BJ (cell line): ENCODE measurements at places on chromosomes 2 and 18. TPM values are rescaled to one million over a fixed set of nuclear protein-coding genes. Genes with fewer than 3 reads are reported as not detected.

- DNase-seq, result no peak
Observed at GRCh38 chr18:48029296-48029986, 99.0 kb upstream of the SMAD2 start.

DNA sequence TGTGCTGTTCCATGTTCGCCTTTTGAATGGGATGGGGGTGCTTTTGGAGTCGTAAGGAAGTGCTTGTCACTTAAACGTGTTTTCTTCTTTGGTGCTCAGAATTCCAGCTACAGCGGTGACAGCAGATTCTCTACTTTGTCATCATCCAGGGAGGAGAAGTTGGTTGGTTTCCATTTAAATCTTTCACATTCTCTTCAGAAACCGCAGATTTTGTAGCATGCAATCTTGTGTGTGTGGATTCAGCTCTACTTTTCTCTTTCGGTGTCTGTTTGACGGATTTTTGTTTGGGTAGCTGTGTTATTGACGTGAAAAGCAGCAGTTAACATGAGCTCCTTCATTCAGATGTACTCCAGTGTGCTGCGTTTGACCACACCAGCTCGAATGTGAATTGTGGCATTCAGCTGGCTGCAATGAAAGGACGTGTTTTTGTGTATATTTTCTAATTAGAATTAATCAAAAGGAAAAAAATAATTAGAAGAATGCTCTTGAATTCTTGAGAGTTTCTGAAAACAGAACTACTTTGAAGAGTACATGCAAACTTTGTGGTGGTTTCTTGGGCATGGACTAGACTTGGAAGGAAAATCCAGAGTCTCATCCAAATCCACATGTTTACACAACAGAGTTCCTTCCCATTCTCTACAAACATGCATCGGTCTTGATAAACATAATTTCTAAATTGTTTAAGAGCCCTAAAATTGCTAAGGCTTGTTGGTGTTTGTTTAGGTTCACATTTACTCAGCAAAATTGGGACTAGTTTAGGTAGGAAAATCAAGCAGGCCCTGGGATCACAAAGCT, 68.7 kb upstream of the RBM44 start:
- no peak for DNase-seq

DNA sequence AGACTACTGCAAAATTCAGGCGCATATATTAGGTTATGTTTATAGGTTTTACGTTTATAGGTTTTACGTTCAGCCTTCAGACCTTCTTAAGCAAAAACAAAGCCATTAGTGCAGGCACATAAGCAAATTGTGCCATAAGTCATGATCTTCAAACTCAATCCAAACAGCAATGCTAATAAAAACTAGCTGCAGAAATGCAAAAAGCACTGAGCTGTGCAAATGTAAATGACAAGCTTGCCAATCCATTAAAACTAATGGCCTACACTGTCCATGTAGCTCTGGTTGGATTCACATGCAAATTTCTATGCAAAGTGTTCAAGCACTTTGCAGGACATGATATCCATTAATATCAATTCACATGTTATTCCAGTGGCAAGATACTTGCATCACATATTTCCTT, 50.9 kb downstream of the LRPPRC start:
- DNase-seq, result no peak

Gene CASP10
- 0.83 and 1.0 TPM in 2 replicates for polyA plus RNA-seq

DNA sequence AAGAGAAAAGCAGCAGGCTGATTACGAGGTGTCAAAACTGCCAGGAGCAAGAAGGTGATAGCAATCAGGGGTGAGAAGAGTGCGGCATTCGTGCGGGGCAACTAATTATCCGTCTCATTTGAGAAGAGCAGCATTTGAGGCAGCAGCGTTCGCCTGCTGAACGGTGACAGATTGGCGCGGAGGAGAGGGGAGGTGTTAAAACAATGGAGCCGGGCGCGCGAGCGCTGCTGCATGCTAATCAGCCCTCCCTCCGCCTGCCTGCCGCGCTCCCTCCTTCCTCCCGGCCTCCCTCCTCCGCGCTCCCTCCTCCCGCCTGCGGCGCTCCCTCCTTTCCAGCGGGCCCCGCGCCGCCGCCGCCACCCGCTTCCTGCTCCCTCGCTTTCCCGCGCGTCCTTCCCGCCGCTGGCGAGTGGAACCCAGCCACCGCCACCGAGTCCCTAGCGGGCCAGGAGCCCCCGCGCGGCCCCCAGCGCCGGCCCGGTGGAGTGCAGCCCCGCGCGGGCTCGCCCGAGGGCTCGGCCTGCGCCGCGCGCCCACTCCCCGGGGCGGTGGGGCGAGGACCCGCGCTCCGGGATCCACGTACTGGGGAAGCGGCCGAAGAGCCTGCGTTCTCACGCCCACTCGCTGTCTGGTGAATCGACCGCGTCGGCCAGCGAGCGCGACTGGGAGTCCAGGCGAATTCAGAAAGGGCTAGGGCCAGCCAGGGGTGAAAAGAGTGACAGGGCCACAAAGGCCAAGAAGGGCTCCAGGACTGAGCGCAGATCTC, 69.5 kb upstream of the PSMD14 start:
- DNase-seq, result no peak

- DNase-seq, result no peak
Observed at GRCh38 chr2:206202446-206202845, 42.8 kb downstream of the EEF1B2 start.

Gene LIMS1
- 82.8 and 103 TPM in 2 replicates for polyA plus RNA-seq

- DNase-seq, result no peak
Observed at GRCh38 chr2:19550750-19551149, 192.3 kb upstream of the OSR1 start.

GRCh38 chr2:197128897-197129296, 181.7 kb downstream of the ANKRD44 start:
- DNase-seq, result no peak

Gene ZNF521
- 18.6 and 29.3 TPM in 2 replicates for polyA plus RNA-seq

- no peak for DNase-seq
Observed at GRCh38 chr2:167127135-167127534, 238.9 kb downstream of the XIRP2 start.

DNA sequence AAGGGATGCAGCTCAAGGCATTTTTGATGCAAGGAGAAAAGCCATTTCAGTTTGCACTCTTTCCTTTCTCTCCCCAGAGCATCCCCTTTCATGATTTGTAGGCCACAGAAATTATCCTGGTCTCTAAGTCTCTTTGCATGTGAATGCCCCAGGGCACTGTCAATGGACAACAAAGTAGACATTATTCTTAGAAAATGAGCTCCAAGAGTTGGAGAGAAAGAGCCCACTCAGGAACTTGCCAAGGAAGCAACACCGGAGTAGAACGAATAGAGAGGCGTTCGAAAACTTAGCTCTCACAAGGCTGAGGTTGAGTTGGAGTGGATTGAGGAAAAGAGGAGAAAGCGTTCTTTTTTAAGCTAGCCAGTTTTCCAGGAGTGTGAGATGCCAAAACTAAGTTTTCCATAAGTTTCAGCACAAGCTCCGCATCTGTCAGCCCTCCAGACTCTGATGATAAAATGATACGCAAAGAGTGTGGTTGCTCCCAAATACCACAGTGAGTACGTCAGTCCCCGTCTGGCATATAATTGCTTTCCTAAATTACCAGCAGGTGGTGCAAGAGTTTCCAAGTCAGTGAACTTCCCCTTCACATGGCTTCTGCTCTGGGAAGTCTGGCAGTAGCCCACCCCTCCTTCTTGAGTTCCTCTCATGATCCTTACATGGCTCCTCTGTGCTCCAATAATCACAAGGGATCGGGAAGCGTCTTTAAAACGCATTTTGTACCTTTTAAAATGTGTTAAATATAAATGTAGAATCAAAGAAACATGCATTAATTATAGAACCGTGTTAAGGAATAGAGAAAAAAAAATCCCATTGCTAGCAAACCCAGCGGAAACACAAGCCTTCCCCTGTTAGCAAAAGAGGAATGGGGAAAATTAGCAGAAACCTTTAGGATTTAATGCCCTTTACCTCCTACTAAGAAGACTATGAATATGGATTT, 1060.6 kb upstream of the FANCL start:
- peak; percentile 26 for DNase-seq

DNA sequence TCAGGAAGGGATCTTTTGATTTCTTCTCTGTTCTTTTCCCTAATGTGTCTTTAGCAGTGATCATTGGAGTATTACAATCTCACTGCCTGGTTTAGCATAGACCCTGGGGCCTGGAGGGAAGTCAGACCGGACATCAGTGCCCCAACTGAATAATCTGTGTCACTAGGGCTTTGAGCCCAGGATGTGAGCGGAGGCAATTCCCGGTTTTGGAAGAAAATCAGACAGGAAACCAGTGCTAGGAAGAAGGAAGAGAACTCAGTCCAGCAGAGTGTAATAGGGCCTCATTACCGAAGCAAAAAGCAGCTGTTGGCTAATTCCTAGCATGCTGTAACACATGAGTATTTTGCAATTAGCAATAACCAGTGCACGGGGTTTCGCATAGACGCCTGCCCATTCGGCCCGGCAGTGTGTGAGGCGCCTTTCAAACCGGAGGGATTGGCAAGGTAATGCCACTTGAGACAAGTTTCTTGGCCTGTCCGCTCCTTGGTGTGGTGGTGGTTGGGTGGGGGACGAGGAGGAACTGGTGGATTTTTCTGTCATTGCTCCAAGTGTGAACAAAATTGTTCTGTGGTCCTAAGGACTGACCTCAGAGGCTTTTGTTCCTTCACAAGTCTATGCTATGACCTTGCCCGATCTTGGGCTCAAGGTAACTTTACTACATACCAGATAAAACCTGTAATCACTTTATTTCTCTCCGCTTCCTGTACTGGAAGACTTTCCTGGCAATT, 2.8 kb downstream of the FOSL2 start:
- no peak for DNase-seq

- no peak for DNase-seq
Observed at GRCh38 chr2:148687543-148687942, 43.0 kb downstream of the EPC2 start.

Gene VWC2L
- polyA plus RNA-seq, result not detected in 2 replicates
